ENCODE measurements at places on chromosomes 12 and 14.
A peak's percentile ranks its signal among the peaks of the same experiment; 100 is the strongest.

- DNase-seq, result no peak
Observed at GRCh38 chr14:43729143-43729542, 777.9 kb downstream of the FSCB start.

DNA sequence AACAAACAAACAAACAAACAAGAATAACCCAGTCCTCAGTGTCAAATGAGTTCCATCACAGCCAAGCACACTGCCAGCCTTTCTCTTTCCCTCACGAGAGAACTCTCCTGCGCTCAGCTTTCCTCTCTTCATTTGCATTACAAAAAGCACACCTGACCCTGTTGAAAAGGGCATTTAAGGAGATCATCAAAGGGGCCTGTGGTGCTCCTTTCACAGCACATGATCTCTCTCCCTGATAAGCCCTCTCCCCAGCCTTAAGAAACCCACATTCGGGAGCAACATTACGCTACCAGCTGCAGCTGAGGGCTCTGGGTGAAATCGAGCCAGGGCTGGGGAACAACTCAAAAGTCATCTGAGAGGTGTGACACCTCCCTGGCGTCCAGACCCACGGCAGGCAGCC is 165.6 kb upstream of the TMCC3 start:
- DNase-seq, result no peak

GRCh38 chr14:91327250-91327595 is 82.7 kb upstream of the GPR68 start:
- no peak for DNase-seq

GRCh38 chr12:107159384-107159900 is 66.1 kb upstream of the CRY1 start:
- no peak for DNase-seq

- peak; percentile 69 for DNase-seq
Observed at GRCh38 chr14:64823305-64823861, 56.3 kb downstream of the SPTB start.

GRCh38 chr14:65210118-65210821 is 108.0 kb upstream of the MAX start:
- no peak for DNase-seq

GRCh38 chr12:26271889-26272492 is 76.6 kb downstream of the SSPN start:
- peak; percentile 27 for DNase-seq
